K562 (cell line): ENCODE measurements at places on chromosomes 4 and X. TPM values are rescaled to one million over a fixed set of nuclear protein-coding genes. Genes with fewer than 3 reads are reported as not detected.

The ARMCX6 gene
- 24.6 and 34.3 TPM in 2 replicates for polyA plus RNA-seq

The HTT-AS gene
- not detected in 2 replicates for polyA plus RNA-seq

The ASB5 gene
- polyA plus RNA-seq: not detected in 2 replicates

The H2BW2 gene
- not detected in 2 replicates for polyA plus RNA-seq

The SPATA4 gene
- polyA plus RNA-seq: not detected in 2 replicates

The TIGD2 gene
- polyA plus RNA-seq: 5.8 and 7.7 TPM in 2 replicates

The HEPH gene
- 27.5 and 30.2 TPM in 2 replicates for polyA plus RNA-seq

The F8A2 gene
- not detected in 2 replicates for polyA plus RNA-seq

The MAGEB3 gene
- 0.38 TPM in 1 of 2 replicates, not detected in the other for polyA plus RNA-seq

The NR0B1 gene
- polyA plus RNA-seq: not detected in 2 replicates

The CPEB2 gene
- 1.0 and 1.1 TPM in 2 replicates for polyA plus RNA-seq

The SPOCK3 gene
- not detected in 2 replicates for polyA plus RNA-seq

The LRIT3 gene
- 0.07 TPM in 2 replicates for polyA plus RNA-seq

DNA sequence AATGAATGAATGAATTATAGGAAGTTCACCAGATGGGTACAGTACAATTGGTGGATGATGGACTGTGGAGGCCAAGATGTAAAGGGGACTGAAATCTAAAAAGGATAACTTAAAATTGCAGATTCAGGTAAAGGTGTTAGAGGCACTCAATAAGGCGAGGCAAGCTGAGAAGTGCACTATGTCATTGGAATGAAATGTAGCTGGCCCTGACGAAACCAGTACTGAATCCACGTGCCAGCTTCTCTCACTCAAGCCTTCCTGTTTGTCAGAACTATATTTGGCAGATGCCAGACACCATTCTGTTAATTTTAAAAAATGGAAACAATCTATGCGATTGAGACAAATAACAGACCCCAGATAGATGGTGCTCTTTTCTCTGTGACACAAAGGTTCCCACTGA, 1039.1 kb upstream of the TENM3 start:
- no peaks in the 10 kb centered on the region for H3K27me3 ChIP-seq
- no peak overlapping the region for H3K4me3 ChIP-seq
- no peaks in the 10 kb centered on the region for H3K4me1 ChIP-seq
- no peaks in the 10 kb centered on the region for H3K36me3 ChIP-seq
- no peak overlapping the region for H3K27ac ChIP-seq
- no peak for DNase-seq

GRCh38 chr4:6916587-6917460, 7.2 kb downstream of the TBC1D14 start:
- H3K4me1 ChIP-seq: peaks cover 62% of the 10 kb centered on the region
- peak overlapping the region; percentile 97 for H3K27ac ChIP-seq
- DNase-seq: peak; percentile 97
- H3K4me3 ChIP-seq: peak overlapping the region; percentile 15; the same call in 1 of the 2 replicates
- peaks cover 35% of the 10 kb centered on the region; the same call in 2 of the 3 replicates for H3K36me3 ChIP-seq

DNA sequence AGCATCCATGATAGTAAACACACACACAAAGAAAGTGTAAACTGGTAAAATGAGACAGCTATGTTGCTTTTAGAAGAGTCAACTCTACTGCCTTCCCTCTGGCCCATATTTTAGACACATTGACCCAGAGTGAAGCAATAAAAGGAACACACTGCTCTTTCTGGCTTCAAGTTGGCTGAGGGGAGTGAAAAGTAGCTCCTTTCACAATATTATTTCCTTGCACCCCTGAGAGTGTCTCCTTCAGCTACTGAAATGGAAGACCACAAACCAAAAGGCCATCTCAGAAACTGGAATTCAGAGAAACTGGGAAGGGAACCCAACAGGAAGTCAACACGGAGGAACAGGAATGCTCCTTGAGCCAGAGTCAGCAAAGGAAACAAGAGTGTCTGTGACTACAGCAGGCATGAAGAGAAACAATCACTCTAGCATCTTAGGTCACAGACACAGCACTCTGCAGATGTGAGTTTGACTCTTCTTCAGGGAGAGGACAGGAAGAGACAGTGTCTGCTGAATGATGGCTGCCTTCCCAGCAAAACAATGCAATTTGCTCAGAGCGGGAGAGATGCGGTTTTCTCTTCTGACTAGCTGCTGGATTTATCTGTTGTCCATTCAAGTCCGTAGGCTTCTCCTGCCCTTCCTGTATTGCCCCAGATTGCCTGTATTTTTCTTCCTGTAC, 106.7 kb downstream of the SPATA18 start:
- H3K4me1 ChIP-seq: no peaks in the 10 kb centered on the region
- no peaks in the 10 kb centered on the region for H3K27me3 ChIP-seq
- H3K27ac ChIP-seq: no peak overlapping the region
- H3K4me3 ChIP-seq: no peak overlapping the region
- H3K36me3 ChIP-seq: no peaks in the 10 kb centered on the region
- DNase-seq: no peak

GRCh38 chrX:107566604-107567262, 61.6 kb upstream of the PRPS1 start:
- no peak overlapping the region for H3K27ac ChIP-seq
- DNase-seq: no peak
- H3K27me3 ChIP-seq: no peaks in the 10 kb centered on the region; the same call in 1 of the 2 replicates
- no peak overlapping the region for H3K4me3 ChIP-seq

DNA sequence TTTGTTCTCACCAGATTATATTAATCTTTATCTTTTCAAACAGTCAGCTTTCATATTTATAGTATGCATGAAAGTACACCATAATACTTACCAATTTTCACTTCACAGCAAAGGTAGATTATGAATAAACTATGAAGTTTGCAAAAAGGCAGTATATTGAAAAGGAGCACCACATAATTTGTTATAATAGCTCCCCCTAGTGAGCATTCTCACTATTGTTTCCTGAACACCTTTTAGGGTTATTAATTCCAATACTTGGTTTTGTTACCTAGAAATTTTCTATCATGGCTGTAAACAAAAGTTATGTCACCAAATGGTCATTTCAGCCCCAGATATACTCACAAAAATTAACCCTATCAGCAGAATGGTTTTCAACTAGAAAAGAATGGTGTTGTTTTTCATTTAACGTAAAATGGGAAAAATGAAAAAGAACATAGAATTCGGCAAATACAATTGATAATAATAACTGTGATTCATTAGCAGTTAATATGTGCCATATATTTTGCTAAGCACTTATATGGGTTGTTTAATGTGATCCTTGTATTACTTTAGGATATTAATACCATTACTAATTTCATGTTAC, 30.2 kb upstream of the NKX6-1 start:
- H3K4me3 ChIP-seq: no peak overlapping the region
- no peaks in the 10 kb centered on the region for H3K27me3 ChIP-seq
- peak; percentile 16 for DNase-seq
- no peaks in the 10 kb centered on the region for H3K4me1 ChIP-seq
- no peaks in the 10 kb centered on the region for H3K36me3 ChIP-seq

DNA sequence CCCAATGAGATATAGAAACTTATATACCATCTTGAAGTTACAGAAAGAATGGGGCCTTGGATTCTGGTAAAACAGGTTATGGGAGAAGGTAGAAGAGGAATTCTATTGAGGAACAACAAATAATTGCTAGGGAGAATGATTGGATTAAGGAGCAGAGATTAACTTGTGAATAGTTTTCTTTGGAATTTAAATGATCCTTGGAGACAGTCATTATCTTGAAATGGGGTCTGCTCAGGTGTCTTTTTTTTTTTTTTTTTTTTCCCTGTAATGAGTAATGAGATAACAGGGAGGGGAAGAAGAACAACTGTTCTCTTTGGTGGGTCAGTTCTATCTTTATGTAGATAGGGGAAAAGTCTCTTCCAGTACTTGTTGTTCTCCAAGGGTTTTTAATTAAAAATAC, 1406.0 kb downstream of the RPA4 start:
- DNase-seq: no peak
- H3K27me3 ChIP-seq: no peaks in the 10 kb centered on the region
- no peak overlapping the region for H3K27ac ChIP-seq
- H3K4me1 ChIP-seq: no peaks in the 10 kb centered on the region
- no peak overlapping the region for H3K4me3 ChIP-seq

DNA sequence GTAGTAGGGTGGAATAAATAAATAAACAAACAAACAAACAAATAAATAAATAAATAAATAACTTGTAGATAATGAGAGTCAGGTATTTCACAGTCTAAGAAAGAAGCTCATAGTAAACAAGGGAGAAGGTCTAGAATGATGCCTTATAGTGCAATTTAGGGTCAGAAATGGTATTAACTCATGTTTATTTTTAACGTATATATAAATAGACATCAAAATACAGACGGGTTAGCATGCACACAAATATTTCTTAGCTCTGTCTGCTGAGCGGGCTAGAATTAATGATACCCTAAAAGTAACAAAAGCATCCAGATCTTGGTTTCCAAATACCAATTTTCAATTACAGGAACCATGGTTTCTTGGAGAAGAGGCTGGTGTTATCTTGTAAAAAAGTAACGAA, 16.6 kb downstream of the PFKFB1 start:
- DNase-seq: no peak
- no peaks in the 10 kb centered on the region for H3K27me3 ChIP-seq
- no peaks in the 10 kb centered on the region for H3K36me3 ChIP-seq
- no peak overlapping the region for H3K4me3 ChIP-seq
- no peaks in the 10 kb centered on the region for H3K4me1 ChIP-seq

DNA sequence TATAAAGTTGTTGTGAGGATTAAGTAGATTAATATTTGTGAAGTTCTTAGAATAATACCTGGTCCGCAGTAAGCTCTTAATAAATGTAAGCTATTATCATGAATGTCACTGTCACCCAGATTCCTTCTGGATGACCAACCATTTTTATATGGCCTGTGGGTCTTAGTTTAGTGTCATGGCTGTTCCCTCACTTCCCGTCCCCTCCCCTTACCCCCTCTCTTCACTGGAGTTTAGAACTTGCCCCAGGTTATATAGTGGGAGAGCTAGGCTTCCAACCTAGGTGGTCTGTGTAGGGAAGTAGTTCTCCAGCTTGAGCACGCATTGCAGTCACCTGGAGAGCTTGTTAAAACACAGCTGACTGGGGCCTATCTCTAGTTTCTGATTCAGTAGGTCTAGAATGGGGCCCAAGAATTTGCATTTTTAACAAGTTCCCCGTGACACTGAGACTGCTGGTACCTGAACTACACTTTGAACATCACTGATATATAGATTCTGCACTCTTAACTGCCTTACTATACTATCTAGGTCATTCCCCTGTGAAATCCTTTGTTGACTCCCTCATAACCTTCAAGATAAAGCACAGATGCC, 66.9 kb upstream of the PLAC1 start:
- no peak for DNase-seq
- no peaks in the 10 kb centered on the region for H3K4me1 ChIP-seq
- no peak overlapping the region for H3K27ac ChIP-seq
- no peaks in the 10 kb centered on the region for H3K36me3 ChIP-seq
- H3K27me3 ChIP-seq: no peaks in the 10 kb centered on the region; the same call in 2 of the 3 replicates

- no peaks in the 10 kb centered on the region for H3K27me3 ChIP-seq
- H3K27ac ChIP-seq: no peak overlapping the region
- DNase-seq: no peak
- no peaks in the 10 kb centered on the region for H3K4me1 ChIP-seq
Observed at GRCh38 chrX:42967681-42968300, 189.8 kb upstream of the PPP1R2C start.

DNA sequence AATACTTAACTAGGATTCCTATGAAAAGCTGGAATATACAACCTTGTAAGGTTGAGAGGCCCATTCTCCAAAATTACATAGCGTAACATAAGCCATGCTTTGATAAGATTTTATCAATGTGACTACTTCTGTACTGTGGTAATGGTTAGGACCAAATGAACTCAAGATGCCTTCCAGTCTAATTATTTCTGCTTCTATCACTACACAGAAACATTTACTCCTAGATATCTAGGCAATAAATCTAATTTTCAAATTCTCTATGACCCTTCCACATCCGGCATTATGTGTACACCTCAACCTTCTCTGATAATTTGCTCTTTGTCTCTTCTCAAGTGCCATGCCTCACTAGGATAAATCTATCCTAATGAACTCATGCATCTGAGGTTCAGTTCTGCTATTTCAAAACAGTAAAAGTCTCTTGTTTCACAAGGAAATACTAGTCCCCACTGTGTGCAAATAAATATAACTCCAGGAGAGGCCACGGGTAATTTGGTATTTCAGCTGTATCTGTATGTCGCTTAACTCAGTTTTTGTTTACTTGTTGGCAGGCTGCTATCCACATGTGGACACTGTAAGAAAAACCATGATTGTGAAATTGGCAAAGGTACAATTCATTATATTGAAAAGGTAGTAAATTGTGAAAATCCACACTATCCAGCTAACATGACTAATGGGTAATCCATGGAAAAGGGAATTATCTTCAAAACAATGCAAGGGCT, 93.3 kb downstream of the PRDM5 start:
- no peaks in the 10 kb centered on the region for H3K27me3 ChIP-seq
- H3K36me3 ChIP-seq: no peaks in the 10 kb centered on the region
- H3K27ac ChIP-seq: no peak overlapping the region
- H3K4me3 ChIP-seq: no peak overlapping the region
- H3K4me1 ChIP-seq: no peaks in the 10 kb centered on the region

GRCh38 chr4:7557456-7557855, 122.7 kb upstream of the PSAPL1 start:
- H3K27me3 ChIP-seq: no peaks in the 10 kb centered on the region
- H3K4me1 ChIP-seq: no peaks in the 10 kb centered on the region; the same call in 1 of the 2 replicates
- no peak overlapping the region for H3K4me3 ChIP-seq
- no peaks in the 10 kb centered on the region for H3K36me3 ChIP-seq
- H3K27ac ChIP-seq: no peak overlapping the region

DNA sequence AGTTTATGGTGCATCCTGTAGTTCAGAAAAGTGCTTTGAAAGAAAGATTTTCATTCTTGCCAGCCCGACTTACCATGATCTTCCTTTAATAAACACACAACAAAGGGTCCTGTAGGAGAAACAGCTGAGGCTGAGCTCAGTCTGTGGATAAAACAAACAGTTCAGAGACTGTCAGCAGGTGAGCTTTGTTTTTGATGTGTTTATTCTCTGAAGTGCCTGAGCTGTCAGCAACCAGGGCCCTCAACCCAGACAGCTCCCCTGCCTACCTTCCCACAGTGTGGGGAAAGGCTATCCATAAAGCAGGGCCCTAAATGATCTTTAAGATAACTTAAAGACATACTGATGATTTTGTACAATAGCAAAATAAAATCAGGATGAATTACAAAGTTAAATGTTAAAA, 459.2 kb upstream of the GALNT7 start:
- DNase-seq: no peak
- H3K4me3 ChIP-seq: no peak overlapping the region
- H3K4me1 ChIP-seq: no peaks in the 10 kb centered on the region
- no peak overlapping the region for H3K27ac ChIP-seq
- no peaks in the 10 kb centered on the region for H3K36me3 ChIP-seq
- H3K27me3 ChIP-seq: no peaks in the 10 kb centered on the region

GRCh38 chrX:132292793-132293192, 73.5 kb upstream of the RAP2C start:
- H3K27me3 ChIP-seq: no peaks in the 10 kb centered on the region
- no peak overlapping the region for H3K27ac ChIP-seq
- H3K4me3 ChIP-seq: no peak overlapping the region
- DNase-seq: peak; percentile 33

- no peaks in the 10 kb centered on the region for H3K4me1 ChIP-seq
- H3K36me3 ChIP-seq: no peaks in the 10 kb centered on the region; the same call in 2 of the 3 replicates
- no peak overlapping the region for H3K27ac ChIP-seq
- no peaks in the 10 kb centered on the region for H3K27me3 ChIP-seq
Observed at GRCh38 chrX:152619897-152620296, 17.8 kb upstream of the GABRQ start.

GRCh38 chrX:47817421-47817820, 19.3 kb upstream of the ZNF81 start:
- no peaks in the 10 kb centered on the region for H3K36me3 ChIP-seq
- H3K27me3 ChIP-seq: no peaks in the 10 kb centered on the region
- H3K27ac ChIP-seq: no peak overlapping the region
- peak; percentile 73 for DNase-seq

- no peak for DNase-seq
- no peak overlapping the region; the same call in 2 of the 3 replicates for H3K27ac ChIP-seq
- no peaks in the 10 kb centered on the region for H3K36me3 ChIP-seq
- H3K4me1 ChIP-seq: no peaks in the 10 kb centered on the region
- no peaks in the 10 kb centered on the region for H3K27me3 ChIP-seq
Observed at GRCh38 chr4:109873791-109874514, 26.0 kb downstream of the LRIT3 start.
